RPMI7951 (cell line): ENCODE measurements at places on chromosomes 1 and 21. TPM values are rescaled to one million over a fixed set of nuclear protein-coding genes. Genes with fewer than 3 reads are reported as not detected.

GRCh38 chr1:230618537-230618936 is 23.7 kb upstream of the COG2 start:
- DNase-seq = no peak

GRCh38 chr1:208799186-208799585 is 555.0 kb upstream of the PLXNA2 start:
- no peak for DNase-seq

- DNase-seq = no peak
These were observed 30.5 kb downstream of the ENO1 start for GRCh38 chr1:8847990-8848389.

GRCh38 chr1:3548895-3549294 is 62.4 kb downstream of the MEGF6 start:
- no peak for DNase-seq

DNA sequence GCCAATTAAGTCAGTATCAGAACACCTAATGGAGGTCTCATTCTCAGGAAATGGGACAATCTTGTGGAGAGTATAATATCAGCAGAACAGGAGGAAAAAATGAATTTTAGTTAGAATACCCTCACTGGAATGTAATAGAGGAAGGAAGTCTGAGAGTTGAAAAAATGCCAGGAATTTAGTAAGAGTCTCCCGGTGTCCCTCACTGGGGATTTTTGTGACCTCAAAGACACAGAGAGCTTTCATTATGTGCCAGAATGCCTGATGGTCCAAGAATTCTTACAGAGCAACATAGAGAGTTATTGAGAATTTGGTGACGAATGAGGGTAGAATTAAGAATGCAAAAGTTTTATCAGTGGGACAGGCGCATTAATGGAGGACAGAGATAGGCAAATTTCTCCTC is 443.5 kb upstream of the B3GALT2 start:
- DNase-seq = peak; percentile 49

GRCh38 chr1:32106663-32107275 is 1.1 kb upstream of the KPNA6 start:
- DNase-seq = no peak

- no peak for DNase-seq
These were observed 4.6 kb downstream of the HCRTR1 start for GRCh38 chr1:31621847-31622730.

DNA sequence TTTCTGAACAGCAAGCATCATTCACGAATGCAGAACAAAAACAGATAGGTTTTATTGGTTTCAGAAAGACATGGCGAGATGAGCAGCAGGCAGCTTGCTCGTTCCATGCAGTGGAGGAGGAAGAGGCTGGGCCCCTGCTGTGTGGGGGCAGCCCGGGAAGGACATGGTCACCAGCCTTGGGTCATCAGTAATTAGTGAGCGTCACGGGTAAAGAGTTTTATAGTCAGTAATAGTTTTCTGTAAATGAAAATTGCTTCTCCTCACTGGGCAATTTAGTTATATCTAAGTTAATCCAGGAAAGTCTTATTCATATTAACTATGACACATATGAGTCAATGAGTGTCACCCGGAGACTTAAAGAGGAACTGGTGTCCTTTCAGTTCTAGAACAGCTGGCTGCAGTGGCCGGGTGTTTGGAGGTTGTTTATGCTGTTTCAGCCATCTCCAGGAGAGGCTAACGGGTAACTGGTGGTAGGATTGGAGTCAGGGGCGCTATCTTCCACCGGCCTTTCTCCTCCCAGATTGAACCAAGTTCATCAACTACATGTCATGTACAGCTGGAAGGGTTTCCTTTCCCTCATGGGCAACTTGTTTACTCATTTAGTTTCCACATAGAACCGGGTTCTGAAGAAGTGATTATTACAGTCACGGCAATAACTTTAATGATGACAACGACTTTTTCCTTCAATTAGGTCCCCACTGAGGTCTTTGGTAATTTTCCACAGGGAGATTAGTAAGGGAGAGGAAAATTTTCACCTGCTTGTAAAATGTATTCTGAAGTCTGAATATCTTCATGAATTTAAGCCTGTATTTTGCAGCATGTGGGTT is 34.6 kb upstream of the SLC45A1 start:
- peak; percentile 47 for DNase-seq

GRCh38 chr1:143643148-143643885 is 328.5 kb downstream of the FAM72C start:
- no peak for DNase-seq

- no peak for DNase-seq
These were observed 174.2 kb downstream of the RUNX1 start for GRCh38 chr21:34874684-34875513.

DNA sequence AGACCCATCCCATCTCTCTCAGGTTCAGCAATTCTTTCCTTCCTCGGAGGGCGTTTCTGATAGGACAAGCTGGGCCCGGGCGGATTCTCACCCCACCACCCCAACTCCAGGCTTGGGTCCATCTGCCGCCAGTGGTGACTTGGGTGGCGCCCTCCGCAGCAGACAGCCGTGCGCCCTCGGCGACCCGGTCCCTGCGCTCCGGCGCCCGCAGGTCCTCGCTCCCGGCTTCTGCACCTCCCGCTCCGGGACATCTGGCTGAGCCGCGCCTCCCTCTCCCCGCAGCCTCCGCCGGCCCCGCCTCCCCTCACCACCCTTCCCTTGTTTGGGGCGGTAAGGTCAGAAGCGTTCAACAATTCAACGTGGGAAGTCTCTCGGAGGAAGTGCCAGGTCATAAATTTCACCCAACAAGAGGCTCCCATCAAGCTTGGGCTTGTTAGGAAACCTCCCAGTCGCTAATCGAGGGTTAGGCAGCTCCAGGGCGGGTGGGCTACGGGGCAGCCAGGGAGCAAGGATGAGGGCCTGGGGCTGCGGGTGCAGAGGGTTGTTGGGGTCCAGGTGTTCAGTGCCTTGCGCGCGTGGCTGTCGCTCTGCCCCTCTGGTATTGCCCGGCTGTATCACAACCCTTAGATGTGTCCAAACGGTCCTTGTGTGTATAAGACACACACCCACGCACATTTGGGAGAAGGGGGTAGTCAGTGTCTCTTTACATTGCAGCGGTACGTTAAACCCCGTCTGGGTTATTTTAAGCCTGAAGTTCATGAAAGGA is 39.8 kb downstream of the OLIG1 start:
- DNase-seq = no peak

- peak; percentile 22 for DNase-seq
These were observed at the start of gene TMPRSS3 for GRCh38 chr21:42395905-42396651. Gene TMPRSS3 (minus strand): TSS chr21:42396052. CDS start chr21:42395417, 635 bp downstream.

- no peak for DNase-seq
These were observed 378.2 kb upstream of the PBX1 start for GRCh38 chr1:164180824-164181223.

- peak; percentile 37 for DNase-seq
These were observed 37.5 kb downstream of the IVNS1ABP start for GRCh38 chr1:185279571-185279970.

DNA sequence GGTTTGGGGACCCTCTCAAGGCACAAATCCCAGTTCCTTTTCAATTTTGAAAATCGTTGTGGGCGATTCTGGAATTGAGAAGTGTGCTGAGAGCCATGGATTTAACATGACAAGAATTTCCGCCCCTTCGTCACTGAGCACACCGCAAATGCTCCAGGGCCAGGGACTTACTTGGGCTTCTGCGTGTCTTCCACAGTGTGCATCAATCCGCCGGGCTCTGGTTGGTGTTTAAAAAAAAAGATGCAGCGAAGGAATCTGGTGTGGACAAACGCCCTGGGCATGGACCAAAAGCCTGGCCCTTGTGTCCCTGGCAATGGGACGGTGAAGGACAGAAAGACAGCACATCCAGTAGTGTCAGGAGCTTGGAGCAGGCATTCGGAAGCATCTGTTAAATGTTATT is 696 bp upstream of the CLDN14 start:
- DNase-seq = no peak

- DNase-seq = no peak
These were observed 37.6 kb downstream of the CENPF start for GRCh38 chr1:214640431-214641213.

DNA sequence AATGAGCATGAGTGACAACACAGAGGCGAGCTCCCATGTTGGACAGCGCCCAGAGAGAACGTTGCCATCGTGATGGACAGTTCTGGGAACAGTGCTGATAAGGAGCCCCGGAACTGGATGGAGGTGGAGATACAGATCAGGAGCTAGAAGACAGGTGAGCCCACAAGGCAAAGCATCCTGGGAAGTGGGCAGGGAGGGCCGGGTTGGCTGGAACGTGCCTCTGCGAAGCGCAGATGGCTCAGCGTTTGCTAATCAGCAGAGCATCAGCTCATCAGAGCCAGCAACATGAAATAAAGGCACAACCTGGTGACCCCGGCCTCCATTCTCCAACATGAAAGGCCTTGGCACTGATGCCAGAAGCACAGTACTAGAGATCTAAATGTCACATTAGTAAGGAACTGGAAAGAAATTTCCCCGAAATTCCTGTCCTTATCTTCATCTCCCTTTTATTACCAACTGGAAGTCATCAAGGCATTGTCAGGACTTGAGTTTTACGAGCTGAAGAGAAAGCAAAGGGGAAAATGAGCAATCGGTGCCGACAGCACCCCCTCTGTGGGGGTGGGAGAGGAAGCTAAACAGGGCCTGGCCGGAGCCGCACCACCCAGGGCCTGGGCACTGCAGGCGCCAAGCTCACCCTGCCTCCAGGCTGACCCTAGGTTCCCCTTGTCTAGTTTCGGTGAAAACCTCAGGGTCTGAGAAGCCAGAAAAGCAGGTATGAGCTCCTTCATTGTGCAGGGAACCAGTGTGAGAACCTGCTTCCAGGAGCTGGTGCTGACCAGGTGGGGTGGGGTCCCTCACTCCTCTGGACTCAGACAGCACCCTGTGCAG is 19.9 kb downstream of the ABCA4 start:
- no peak for DNase-seq

DNA sequence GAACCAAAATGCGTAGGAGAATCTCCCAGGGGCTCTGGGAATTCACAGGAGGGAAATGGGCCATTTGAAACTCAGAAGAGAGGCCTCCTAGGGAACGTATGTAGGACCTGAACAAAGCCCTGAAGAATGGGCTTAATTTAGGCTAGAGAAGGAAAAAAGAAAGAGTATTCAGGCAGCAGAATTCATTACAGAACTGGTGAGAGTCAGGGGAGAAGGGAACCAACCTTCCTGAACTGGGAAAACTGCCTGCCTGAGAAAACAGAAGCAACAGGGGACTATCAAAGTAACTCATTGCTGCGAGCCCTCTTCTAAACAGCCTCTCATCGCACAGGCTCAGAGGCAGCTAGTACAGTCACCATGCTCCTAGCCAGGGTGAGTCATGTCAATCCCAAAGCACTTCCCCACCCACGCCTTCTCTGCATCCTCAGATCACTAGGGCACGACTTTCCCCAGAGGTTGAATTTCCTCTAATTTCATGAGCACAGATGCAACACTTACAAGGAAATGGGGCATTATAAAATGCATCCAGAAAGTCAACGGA is 98.1 kb downstream of the ADSS2 start:
- DNase-seq = peak; percentile 94

GRCh38 chr1:66445492-66446181 is 88.3 kb upstream of the SGIP1 start:
- DNase-seq = no peak

DNA sequence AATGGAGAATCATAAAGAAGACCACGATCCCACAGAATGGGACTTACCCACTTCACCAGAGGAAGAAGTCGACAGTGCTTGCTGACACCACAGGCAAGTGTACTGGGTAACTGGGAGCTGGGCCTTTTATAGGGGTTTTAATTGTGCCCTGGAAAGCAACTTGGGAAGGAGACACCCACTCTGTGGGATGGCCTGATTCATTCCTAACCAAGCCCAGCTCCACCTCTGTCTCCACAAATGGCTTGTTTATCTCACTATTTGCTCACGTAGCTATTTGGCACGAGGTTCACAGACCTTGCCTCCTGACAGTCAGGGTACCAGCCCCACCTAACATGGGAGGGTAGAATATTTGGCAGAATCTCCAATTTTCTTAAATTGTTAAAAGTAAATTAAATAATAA is at the start of gene TCHH:
Gene TCHH (minus strand): TSS at position 101 of the 400 bp plus-strand sequence. CDS start 1,364 bp downstream, outside the sequence.
- DNase-seq = no peak

- DNase-seq = no peak
These were observed 111.3 kb downstream of the TGFB2 start for GRCh38 chr1:218456444-218456843.

- DNase-seq = peak; percentile 10
These were observed 143.6 kb upstream of the CD34 start for GRCh38 chr1:208054485-208054884.

GRCh38 chr1:51982161-51982560 is 8.3 kb downstream of the RAB3B start:
- no peak for DNase-seq

DNA sequence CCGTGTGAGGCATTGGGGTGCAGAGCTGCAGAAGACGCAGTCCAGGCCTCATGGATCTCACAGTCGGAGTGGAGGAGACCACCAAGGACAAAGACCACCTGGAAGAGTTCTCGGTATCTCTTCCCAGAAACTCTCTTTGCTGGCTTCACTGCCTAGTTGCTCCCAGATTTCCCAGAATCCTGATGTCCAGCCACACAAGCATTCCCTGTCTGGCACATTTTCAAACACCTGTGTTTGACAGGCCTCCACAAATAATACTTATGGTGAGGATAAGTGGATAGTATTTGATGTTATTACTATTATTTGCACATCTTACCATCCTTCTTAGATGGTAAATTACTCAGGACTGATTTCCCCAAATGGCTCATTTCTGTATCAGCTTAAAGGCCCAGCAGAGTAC is 27.7 kb upstream of the KANK4 start:
- no peak for DNase-seq

The AGRN gene
- 42.8 and 64.0 TPM in 2 replicates for total RNA-seq

The UBE2U gene
- total RNA-seq = not detected in 2 replicates

The LCE1E gene
- total RNA-seq = not detected in 2 replicates

The IL19 gene
- 0.24 TPM in 1 of 2 replicates, not detected in the other for total RNA-seq

The LAX1 gene
- 0.36 TPM in 1 of 2 replicates, not detected in the other for total RNA-seq

The PSMB4 gene
- 469 and 498 TPM in 2 replicates for total RNA-seq

The SUCO gene
- 16.8 and 23.4 TPM in 2 replicates for total RNA-seq

The MIXL1 gene
- total RNA-seq = not detected in 2 replicates

The LCE1D gene
- total RNA-seq = not detected in 2 replicates

The NR5A2 gene
- 0.12 and 0.29 TPM in 2 replicates for total RNA-seq

The RGS4 gene
- 18.3 and 24.1 TPM in 2 replicates for total RNA-seq

The HORMAD1 gene
- total RNA-seq = not detected in 2 replicates

The ARHGEF16 gene
- not detected in 2 replicates for total RNA-seq

The AUNIP gene
- 8.7 and 10.0 TPM in 2 replicates for total RNA-seq

The CCDC17 gene
- 0.20 and 0.36 TPM in 2 replicates for total RNA-seq
